ENCODE measurements at places on chromosomes 3 and 15.

DNA sequence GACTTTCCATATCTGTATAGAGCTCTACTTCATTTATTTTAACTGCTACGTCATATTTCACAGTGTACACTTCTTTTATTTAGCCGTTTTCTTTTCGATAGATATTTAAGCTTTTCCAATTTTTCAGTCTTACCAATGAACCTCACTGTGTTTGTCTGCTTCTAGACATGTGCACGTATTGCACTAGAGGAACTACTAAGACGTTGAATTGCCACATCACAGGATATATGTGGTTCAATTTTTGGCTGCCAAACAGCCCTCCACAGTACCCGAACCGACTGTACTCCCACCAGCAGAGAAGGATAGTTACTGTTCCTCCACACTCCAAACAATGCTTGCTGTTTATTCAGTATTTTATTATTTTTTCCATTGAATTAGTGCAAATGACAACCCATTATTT lies 2.0 kb downstream of the NR1I2 start:
- no peak for DNase-seq

- DNase-seq = no peak
Observed at GRCh38 chr15:62067448-62068044, 769 bp downstream of the C2CD4A start.

DNA sequence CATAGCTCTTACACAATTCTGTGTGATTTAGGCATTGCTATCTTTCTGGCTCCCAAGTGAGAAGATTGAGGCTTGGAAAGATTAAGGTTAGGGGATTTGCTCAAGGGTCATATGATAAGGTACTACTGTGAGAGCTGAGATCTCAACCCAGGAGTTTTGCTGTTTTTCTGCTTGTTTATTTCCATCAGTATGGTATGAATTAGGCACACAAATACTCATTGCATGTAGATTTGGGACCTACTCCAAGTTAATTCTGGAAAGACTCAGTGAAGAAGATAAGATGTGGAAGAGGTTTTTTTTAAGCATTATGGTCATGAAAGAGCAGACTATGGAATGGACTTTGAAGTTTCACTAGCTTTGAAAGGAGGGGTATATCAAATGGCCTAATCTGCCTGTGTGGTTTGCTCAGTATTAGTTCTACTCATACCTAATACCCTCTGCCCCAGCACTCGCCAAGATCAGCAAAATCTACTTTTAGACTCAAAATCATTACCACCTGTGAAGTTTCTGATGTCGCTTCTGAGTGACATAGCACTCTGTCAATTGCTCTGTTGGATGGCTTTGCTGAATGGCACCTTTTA lies 12.5 kb downstream of the MBNL1 start:
- DNase-seq = no peak

- DNase-seq = no peak
Observed at GRCh38 chr15:65579762-65580161, 31.2 kb downstream of the INTS14 start.

DNA sequence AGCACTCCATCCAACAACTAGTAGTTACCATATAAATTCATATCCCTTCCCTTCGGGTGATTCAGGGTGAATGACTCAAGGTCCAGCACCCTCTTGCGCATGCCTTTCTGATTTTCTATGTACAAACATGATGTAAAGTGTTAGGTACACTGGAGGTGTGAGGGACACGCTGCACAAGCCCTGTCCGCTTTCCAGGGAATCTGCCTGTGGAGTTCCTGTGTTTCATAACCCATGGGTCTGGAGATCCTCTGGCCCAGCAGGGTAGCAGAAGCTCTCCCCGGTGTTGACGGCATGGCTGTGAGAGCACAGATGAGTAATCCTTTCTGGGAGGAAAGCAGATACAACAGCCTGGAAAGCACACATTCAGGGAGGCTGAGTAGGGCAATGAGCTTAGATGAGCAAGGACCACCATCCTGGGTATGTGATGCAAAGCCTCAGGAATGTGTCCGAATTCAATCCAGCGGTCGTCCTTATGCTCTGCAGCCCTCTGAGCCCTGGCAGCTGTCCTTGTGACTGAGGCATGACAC lies 142.9 kb upstream of the TP63 start:
- DNase-seq = peak; percentile 20

- DNase-seq = no peak
Observed at GRCh38 chr15:81358248-81358647, 15.8 kb downstream of the TMC3 start.

DNA sequence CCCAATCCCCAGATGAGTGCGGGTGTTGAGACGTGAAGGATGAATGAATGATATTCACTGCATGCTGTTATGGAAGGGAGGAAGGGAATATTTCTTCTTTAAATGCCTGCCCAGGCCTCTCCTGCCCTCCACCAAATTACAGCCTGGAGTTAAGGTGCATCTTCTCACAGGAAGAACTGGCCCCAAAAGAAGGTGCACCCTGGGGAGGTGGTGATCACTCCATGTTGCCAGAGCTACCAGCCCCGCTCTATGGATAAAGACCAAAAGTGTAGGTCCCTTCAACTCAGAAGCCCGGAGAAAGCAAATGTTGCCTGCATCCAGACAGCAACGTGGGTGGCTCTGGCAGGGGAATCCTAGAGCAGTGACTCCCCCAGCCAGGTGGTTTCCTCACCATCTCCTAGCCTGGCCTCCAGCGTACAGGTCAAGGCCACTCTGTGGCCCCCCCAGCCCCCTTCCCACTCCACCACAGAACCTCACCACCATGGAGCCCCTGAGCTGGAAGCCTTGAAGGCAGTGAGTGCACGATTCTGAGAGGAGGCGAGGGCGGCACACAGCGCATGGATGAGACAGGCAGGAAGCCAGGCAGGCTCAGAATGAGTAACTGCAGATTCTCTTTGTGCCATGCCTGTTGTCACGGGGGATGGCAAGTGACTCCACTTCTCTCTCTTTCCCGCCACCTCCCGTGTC lies 3.5 kb upstream of the VIPR1 start:
- DNase-seq = no peak

- no peak for DNase-seq
Observed at GRCh38 chr3:186090901-186091300, 18.0 kb downstream of the ETV5 start.

DNA sequence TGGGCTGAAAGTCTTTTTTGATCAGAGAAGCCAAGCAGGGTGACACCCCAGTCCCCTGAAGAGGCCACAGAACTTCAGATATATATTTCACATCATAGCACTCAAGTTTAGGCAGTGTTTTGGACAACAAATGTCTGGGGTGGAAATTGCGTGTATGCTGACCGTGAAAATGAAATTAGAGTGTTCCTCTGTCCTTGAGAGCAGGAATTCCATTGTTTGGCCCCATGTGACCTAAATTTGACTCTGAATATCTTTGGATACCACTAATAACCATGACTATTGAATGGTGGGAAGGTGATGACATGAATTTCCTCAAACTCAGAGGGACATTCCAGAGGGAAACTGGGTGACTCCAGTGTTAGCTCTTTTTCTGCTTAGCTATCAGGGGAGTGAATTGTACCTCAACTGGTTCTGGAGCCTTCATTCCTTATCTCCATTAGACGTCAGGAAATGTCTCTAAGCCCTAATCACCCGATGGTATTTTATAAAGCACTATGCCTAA lies 263.5 kb upstream of the RASGRP1 start:
- DNase-seq = no peak

- DNase-seq = no peak
Observed at GRCh38 chr15:93102211-93102610, 13.2 kb upstream of the RGMA start.

DNA sequence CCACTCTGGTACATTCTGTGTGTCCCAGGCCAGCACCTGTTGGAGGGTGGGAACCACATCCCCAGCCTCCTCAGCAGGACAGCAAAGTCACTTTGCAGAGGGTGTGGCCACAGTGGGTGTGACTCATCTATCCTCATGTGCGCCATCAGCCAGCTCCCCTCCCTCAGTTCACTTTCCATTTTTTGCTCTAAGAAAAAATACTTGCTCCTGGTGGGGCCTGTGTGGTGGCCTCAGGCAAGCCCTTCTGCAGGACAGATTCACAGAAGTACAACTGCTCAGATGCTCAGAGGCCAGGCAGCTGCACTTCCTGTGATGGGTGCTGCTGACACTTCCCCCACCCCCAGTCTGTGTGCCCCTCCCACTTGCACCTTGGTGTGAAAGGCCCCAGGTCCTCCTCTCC lies 78.3 kb upstream of the ALDH1L1 start:
- DNase-seq = no peak

DNA sequence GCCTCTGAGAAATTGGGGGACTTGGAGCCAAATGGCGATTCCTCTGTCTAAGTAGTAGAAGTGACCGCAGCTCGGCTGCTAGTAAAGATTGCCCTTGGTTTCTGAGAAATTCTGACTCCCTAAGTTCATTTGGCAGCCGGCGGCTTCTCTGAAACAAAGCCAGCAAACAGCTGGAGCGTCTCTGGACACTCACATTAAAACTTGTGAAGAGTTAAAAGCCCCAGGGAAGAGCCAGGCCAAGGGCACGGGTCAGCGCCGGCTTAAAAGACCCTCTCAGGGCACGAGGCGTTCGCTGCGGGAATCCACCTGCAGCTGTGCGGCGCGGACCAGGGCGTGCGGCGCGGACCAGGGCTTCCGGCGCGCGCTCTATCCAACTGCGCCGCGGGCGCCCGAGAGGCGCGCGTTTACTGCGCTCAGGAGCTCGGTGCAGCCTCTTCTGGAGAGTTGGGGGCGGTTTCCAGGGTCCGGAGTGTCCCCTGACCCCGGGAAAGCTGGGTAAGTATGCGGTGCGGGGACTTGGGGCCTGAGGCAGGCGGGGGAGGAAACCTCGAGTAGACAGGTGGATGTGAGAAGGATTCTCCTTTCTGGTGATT lies at the start of gene COL6A5:
TSS of gene COL6A5 (plus strand) at position 186 of the 593 bp plus-strand sequence. CDS start 27,967 bp downstream, outside the sequence.
- no peak for DNase-seq

GRCh38 chr3:193605876-193606275 lies 12.9 kb downstream of the OPA1 start:
- peak; percentile 55 for DNase-seq

GRCh38 chr15:68054628-68055223 lies 611 bp downstream of the PIAS1 start:
- peak; percentile 67 for DNase-seq

DNA sequence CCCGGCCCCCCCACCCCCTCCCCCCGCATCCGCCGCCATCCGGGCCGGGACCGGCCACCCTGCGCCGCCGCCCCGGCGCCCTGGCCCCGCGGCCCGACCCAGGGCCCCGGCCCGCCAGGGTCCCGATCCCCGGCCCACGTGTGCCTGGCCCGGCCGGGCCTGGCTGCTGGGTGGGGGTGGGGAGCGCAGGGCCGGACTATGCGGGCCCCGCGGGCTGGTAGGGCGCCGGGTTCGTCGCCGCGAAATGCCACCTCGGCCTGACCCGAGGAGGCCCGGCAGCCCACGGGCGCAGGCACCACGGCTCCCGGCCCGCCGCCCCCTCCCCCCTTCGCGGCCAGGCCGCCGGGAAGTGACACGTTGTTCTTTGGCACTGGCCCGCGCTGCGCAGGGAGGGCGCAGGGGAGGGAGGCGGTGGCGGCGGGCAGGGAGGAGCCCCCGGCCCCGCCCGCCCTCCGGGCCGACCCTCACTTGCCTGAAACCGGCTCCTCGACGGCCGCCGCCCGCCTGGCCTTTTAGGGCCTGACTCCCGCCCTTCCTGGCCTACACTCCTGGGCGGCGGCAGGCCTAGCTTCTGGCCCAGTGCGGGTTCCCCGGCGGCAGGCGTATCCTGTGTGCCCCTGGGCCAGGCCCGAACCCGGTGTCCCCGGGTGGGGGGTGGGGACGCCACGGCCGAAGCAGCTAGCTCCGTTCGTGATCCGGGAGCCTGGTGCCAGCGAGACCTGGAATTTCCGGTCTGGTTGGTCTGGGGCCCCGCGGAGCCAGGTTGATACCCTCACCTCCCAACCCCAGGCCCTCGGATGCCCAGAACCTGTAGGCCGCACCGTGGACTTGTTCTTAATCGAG lies 515 bp downstream of the EIF4G1 start:
- peak; percentile 46 for DNase-seq

GRCh38 chr3:82824491-82824890 lies 1063.0 kb upstream of the GBE1 start:
- DNase-seq = no peak

GRCh38 chr3:53258600-53259426 lies 3.0 kb upstream of the TKT start:
- DNase-seq = no peak

GRCh38 chr3:159378396-159379194 lies 576.7 kb downstream of the MFSD1 start:
- DNase-seq = no peak

GRCh38 chr15:36707884-36708435 lies 128.5 kb downstream of the CDIN1 start:
- no peak for DNase-seq

DNA sequence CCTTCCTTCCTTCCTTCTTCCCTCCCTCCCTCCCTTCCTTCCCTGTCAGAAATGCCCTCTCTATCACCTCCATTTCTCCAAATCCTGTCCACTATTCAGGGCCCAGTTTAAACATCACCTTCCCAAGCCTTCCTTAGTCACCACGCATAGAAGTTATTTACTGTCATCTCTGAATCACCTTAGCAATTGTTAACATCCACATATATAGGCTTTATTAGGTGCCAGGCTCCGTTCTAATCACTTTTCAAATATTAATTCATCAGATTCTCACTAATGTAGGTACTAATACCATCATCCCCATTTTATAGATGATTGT lies 1.1 kb upstream of the MAGEF1 start:
- peak; percentile 28 for DNase-seq

DNA sequence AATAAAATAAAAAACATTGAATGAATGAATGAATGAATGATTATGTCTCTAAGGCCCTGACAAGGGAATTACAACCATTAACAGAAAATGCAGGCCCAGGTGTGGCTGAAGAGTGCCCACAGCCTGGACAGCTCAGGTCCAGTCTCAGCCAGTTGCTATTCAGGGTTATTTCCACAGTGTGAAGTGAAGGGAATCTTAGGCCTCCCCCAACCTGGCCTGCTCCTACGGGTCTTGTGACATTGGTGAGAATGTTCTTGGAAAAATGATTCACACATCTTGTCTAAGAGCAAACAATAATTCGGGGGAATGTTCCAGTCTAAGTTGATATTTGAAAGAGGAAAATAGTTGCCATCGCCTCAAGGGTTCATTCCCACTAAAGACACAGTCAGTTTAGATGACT lies 37.0 kb downstream of the MINDY4B start:
- DNase-seq = no peak

GRCh38 chr15:80697075-80697685 lies 2.1 kb downstream of the ABHD17C start:
- DNase-seq = no peak

DNA sequence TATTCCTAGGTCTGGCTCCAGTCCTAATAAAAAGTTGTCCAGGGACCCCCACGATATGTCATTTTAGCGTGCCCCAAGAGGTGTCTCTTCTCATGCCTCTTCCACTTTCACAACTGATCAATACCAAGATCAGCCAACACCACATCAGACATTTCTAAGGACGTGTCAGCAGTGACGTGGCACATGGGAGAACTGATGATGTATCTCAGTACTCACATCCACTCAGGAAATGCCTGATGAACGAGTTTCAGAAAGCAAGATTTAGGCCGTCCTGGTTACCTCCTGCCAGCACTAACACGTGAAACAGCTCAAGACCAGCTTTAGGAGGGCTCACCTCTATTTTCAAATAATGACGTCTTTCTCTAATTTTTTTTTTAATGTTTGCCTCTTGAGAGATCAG lies 19.6 kb downstream of the VGLL4 start:
- no peak for DNase-seq

DNA sequence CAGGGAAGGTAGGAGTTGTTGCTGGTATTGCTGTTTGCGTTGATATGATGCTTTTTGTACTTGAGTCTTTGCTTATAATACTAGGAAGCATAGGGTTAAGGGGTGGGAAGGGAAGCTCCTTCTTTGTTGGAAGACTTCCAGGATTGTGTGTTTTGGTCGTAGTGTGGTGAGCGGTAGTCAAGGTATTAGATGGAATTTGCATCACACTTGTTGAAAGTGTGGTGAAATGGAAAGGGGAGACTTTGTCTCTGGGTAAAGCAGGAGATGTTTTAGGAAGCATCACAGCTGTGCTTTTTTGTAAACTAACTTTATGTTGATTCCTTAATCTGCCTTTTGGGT lies 14.9 kb downstream of the IGSF10 start:
- no peak for DNase-seq

Data from RWPE1 (cell line).